NCI-H2171 treated with DMSO at 0.1 percent for 48 hours (cell line): ENCODE measurements at places on chromosomes 3 and 15.

DNA sequence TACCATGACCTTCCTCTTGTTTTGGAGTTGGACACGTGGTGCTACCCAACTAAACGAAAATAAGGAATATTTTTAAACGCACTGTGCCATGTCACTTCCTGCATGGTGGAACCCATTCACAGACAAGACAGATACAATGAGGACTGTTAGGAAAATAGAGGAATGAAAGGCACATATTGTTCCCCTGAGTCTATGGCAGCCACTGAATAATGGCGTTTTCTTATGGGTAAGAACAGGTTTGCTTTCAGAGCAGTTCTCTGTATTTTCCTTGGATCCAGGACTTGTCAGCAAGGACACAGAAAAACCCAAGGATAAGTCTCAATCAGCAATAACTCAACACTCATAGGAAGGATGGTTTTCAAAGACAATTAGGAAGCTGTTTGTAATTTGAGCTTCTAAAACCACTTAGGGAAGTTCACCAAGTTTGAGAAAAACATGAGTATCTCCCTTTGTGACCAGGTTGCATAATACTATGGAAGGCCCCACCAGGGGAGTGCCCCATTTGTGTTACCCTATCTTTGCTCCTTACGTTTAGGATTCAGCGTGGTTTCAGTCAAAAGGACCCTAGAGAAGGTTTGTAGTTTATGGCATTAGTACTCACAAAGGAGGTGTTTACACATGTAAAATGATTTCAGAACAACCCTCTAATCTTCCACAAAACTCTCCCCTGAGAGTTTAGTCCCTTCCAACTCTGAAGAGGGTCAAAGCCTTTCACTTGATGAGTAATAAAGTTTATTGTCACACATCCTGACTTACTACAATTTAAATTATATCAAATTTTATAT is 487.2 kb upstream of the ATP11B start:
- no peak for DNase-seq

DNA sequence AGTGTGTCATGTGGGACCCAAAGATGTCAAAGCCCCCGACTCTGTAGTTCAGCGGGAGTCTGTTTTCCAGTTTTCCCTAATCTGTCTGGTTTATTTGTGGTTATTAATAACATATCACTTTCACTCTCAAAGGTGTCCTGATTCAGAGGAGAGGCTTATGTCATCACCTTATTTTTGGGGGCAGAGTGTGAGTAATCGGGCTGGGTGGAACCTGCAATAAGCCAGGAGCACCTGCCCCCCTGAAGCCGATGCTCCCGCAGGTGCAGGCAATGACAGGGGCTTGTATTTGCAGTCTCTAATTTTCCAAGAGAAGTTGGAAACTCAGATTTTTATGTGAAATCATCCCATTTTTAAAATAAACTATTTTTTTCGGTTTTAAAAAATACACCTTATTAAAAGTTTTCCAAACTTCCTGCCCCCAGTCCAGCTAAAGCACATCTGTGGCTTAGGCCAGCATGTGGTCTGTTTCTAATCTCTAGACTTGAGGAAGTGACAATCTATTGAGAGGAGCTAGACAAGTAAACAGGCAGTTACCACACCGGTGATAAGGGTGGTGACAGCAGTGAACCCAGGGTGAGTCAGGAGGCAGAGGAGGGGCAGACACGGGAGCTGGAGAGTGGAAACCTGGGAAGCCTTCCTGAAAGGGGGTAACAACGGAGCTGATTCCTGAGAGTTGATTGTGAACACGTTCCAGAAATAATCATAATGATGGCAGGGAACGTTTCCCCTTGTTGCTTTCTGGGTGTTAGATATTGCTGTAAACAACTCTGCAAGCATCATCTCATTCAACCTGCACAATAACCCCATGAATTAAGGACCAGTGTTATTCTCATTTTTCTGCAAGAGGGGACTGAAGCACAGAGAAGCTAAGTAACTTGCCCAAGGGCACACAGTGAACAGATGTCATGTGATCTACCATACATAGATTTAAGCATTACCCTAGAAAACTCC is 37.2 kb downstream of the BHLHE40 start:
- DNase-seq = no peak

- no peak for DNase-seq
Measured at GRCh38 chr15:48642795-48643194, 2.7 kb downstream of the FBN1 start.

DNA sequence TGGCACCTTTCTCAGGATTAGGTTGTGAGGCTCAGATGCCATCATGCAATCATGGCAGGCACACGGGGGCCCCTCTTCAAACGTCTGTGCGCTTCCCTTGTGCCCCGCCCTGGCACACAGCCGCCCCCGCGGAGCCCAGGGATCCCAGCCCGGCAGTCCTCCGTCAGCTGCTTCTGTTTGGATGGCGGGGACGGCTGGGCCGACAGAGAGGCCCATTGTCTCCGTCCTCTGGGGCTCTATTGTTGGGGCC is 849 bp upstream of the HDAC11 start:
- DNase-seq = peak; percentile 33

DNA sequence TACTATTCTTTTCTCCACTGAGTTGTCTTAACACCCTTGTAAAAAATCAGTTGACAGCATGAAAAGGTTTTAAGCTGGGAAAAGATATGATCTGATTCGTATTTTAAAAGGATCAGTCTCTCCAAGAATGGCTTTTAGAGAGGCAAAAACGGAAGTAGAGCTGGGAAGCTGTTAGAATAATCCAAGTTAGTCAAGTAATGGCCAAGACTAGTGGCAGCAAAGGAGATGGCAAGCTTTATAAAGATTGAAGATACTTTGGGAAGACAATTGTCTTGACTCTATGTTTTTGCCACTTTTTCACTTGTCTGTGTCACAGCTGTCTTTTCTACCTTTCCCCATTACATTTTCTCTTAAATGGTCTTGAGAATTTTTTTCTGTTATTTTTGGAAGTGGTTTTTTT is 243.5 kb upstream of the MANF start:
- no peak for DNase-seq

- DNase-seq = no peak
Measured at GRCh38 chr3:29373131-29373680, 92.3 kb downstream of the RBMS3 start.

DNA sequence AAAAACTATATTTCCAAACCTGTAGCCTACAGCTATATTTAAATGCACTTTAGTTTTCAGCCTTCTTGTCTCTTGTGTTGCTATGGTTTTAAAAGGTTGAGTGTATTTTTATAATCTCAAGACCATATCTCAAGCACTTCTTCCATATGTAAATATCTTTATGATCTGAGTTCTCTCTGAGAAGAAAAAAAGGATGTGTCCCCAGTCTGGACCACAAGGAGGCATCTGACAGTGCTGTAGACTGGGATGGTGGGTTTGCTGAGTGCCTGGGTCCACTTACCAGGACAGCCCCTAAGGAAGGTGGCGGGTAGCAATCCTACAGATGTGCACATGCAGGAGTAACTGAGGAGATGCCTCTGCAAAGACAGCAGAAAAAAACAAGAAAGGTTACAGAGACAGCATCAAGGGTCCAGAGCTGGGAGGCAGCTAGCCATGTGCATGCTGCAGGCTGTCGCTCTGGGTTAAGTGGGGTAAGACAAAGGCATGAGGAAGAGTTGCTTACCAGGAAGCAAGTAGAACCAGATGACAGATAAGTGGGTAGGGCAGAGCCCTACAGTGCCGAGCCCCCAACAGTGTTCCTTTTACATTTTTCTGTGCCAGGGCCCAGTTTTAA is 70.6 kb upstream of the SNRK start:
- DNase-seq = no peak

DNA sequence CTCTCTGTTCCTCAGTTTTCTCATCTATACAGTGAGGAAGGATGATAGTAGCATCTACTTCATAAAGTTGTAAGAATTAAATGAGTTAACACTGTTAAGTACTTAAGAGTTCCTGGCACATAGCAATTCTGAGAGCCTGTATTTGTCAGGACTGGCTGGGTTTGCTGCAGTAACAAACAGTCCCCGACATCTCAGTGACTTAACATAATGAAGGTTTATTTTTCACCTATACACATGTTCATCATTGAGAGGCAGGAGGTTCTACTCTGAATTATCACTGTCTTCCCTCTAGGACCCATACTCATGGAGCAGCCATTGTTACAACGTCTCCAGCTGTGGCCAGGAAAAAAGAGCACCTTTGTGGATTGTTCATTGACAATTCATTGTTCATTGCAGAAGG is 190.6 kb upstream of the PROK2 start:
- DNase-seq = no peak

- peak; percentile 9 for DNase-seq
Measured at GRCh38 chr3:14508966-14509795, 31.0 kb downstream of the GRIP2 start.

GRCh38 chr15:48718646-48719045 is 73.1 kb upstream of the FBN1 start:
- no peak for DNase-seq

DNA sequence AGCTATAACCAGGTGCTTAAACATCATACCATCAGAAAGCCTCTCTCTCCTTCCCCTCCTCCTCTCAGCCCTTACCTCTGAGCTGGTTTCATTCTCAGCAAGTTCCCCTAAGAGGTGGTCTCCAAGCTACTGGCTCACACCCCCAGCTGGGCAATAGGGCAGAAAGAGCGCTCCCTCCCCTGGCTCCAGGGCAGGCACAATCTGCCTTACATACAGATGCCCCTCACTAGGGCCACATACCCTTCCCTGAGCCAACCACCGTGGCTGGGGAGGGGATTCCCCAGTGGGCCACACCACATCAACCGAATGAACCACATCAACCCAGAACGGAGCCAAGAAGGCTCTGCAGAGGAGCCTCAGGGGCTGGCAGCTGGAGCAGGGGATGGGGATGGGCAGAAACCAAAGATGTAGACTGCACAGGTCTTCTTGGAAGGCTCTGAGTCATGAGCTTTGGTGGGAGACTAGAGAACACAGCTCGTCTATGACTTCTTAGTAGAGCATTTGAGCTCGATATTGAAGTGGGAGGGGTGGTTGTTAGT is 4.6 kb upstream of the FBLN2 start:
- DNase-seq = no peak

DNA sequence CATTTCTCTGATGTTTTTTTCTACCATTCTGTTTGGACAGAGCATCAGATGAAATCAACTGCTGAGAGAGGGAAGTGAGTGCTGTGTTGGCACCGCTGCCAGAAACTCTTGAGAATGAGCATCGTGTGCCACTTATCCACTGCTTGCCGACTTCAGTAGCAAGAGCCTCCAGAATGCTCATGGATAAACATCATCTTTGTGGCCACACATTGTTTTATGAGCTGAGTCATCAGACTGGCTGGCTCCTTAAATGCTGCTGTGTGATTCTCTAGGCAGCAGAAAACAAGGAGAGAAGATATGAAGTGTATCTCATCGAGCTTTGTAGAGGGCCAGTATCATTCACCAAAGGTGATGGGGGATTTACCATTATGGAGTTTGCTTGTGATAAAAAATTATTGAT is 3.4 kb upstream of the DOCK3 start:
- DNase-seq = no peak

DNA sequence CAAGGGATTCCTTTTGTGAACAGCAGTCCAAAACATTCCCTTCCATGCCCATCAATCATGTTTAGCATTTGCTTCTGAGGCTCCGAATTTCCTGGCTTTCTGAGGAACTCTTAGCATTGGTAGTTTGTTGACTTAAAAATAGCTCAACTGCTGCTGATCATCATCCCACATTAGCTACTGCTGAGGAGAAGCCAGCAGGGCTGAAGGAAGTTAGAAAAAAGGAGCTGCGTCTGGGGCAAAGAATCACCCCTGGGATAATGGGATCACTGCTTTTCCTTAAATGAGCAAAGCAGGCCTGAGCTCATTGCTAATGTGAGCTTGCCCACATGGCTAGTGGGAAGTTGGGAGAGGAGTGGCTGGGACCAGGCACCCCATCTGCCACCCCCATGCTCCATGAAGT is 39.8 kb downstream of the CYP19A1 start:
- no peak for DNase-seq

- no peak for DNase-seq
Measured at GRCh38 chr15:69916169-69916785, 181.4 kb downstream of the TLE3 start.

- peak; percentile 14 for DNase-seq
Measured at GRCh38 chr15:40323953-40324937, 753 bp downstream of the INAFM2 start.

- no peak for DNase-seq
Measured at GRCh38 chr3:28173836-28174235, 67.6 kb upstream of the CMC1 start.

DNA sequence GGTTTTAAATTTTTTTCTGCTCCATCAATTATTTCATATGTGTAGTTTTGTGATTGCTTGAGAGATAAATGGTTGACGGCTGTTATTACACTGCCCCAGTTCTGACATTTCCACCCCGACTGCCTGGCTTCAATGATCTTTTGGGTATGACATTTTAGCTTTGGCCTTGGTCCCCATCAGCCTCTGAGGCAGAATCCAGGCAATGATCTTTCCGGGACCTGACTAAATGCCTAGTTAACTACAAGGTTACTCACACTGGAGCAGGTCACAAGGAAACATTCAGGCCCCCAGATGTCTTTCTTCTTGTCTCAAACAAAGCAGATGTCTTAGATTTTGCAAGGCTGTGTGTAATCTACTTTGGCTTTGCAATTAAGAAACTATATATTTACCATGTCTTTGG is 61.1 kb upstream of the TMCO5A start:
- DNase-seq = no peak
